ENCODE measurements at places on chromosomes 12 and 14. TPM values are rescaled to one million over a fixed set of nuclear protein-coding genes. Genes with fewer than 3 reads are reported as not detected.

TSPAN9 gene
- total RNA-seq: 14.2 TPM

- no peak for DNase-seq
These were observed 4.6 kb downstream of the FOXN4 start for GRCh38 chr12:109304485-109304884.

MANSC1 gene
- total RNA-seq: 14.9 TPM

- peak; percentile 68 for DNase-seq
These were observed 18.2 kb downstream of the ERP29 start for GRCh38 chr12:112031472-112031871.

DNA sequence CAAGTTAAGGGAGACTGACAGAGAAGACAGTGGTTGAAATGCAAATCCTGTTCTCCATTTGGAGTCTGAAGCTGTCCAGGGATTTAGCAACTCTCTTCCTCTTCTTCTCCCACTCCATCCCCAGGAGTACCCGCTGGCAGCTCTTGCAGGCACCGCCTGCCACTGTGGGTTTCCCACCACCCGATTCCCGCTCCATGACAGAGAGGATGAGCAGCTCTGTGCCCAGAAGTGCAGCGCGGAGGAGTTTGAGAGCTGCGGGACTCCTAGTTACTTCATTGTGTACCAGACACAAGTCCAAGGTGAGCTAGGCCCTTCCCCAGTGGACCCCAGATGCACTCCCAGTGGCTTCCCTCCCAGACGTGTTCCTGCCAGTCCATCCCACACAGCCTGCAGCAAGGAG lies 97.8 kb downstream of the WSCD2 start:
- no peak for DNase-seq

- DNase-seq: peak; percentile 56
These were observed 2.7 kb upstream of the TSPAN31 start for GRCh38 chr12:57741844-57742738.

DNA sequence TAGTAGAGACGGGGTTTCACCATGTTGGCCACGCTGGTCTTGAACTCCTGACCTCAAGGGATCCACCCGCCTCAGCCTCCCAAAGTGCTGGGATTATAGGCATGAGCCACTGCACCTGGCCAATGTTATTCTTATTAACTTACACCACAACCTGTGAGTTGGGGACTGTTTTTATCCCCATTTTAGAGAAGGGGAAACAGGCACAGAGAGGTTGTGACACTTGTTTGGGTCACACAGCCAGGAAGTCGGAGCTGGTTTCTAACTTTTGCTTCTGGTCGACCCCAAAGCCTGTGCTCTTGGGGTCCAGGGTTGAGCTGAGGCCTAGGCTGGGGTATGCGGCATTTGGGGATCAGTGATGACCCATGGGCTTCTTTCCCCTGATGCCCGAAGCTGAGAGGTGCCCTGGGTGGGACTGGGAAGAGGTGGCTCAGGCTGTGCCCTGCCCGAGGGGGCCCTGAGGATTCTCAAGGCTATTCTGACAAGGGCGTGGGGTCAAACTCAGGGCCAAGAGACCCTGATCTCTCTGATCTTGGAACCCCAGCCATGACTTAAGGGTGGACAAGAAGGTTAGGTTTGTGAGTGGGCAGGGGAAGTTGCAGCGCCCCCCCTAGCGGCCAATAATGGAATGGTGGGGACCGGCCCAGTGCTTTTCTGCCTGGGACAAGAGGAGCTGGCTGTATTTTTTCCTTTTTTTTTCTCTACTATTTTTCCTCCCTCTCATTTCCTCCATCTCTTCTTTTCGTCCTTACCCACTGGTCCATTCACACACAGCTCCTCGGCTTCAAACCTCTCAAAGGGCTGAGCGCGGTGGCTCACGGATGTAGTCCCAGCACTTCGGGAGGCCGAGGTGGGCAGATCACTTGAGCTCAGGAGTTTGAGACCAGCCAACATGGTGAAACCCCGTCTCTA lies 3.0 kb downstream of the SDSL start:
- peak; percentile 69 for DNase-seq

CFAP54 gene
- total RNA-seq: 0.05 TPM

GRCh38 chr12:67161322-67161918 lies 107.7 kb upstream of the CAND1 start:
- peak; percentile 77 for DNase-seq

DNA sequence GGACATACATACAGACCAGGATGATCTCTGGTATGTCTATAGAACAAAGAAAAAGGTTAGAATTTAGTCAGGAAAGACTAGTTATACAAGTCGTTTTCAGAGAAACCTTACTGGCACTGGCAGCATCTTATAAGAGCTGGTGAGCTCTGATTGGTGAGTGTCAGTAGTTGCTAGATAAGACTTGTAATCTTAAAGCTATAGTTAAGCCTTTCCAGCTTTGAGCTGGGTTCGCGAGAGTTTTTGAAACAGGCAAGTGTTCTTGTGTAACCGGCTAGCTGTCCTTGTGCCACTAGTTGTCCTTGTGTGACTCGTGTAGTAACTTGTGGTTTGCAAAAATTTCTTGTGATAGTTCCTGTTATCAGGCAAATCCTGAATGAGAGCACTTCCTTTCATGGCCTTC lies 740.9 kb downstream of the GALC start:
- peak; percentile 2 for DNase-seq

DNA sequence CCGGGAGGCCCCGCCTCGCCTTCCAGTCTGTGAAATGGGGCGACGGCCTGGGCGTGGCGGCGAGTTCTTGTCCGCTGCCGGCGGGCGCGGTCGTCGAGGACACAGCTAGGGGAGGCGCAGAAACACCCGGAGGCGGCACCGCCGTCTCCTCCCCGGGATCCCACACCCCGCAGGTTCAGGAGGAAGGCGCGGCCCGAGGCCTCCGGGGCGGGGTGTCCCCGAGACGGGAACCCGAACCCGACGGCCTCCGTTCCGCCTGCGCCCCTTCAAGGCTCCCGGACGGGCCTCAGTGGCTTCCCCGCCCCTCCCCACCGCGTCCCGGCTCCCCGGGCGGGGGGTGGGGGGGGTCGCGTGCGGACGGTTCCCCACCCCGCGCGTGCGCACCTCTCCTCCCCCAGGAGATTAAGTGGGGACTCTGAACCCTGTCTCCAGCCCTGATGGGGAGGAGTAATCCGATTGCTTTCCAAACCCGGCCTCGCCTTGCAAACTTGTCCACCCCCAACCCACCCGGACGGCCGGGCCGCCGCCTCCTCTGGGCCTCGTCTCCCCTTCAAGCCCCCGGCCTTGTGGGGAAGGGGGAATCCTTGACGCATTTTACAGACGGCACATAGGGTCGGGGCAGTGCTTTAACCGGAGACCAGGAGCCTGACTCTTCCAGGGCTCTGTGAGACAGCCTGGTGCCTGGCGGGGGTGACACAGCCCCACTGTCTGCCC lies 35.3 kb upstream of the ANKRD9 start:
- DNase-seq: no peak

- no peak for DNase-seq
These were observed 734.9 kb upstream of the USP15 start for GRCh38 chr12:61525331-61525730.

DNA sequence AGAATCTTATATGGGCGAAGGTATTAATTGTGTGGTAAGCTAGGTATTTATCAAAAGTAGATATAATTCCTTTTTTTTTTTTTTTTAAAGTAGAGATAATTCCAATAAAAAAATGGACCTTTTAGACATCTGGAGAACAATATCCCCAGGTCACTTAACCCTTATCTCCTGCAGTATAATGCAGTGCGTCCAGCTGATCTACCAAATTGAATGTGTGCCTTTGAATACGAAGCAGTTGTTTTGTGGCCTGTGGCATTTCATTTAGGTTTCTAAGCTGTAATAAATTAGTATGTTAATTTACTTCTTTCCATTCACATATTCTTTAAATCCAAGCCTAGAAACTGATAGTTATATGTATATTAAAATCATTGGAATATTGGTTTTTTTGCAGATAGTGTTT lies 3.1 kb downstream of the FUT8 start:
- DNase-seq: no peak

MYF6 gene
- not detected for total RNA-seq

GRCh38 chr12:98002887-98003493 lies 512.4 kb upstream of the TMPO start:
- DNase-seq: peak; percentile 75

ADAMTS20 gene
- total RNA-seq: 0.24 TPM

GRCh38 chr14:91511043-91511383 lies 903 bp upstream of the PPP4R3A start:
- no peak for DNase-seq

GRCh38 chr12:96516472-96517430 lies 27.4 kb downstream of the CFAP54 start:
- DNase-seq: peak; percentile 79

GRCh38 chr14:56122301-56122700 lies 4.1 kb downstream of the PELI2 start:
- no peak for DNase-seq

- DNase-seq: peak; percentile 18
These were observed 18.7 kb downstream of the TSHR start for GRCh38 chr14:80973931-80974641.
